RWPE1 (cell line): ENCODE measurements at places on chromosomes 2 and 18.

- DNase-seq: no peak
Measured at GRCh38 chr2:67485431-67485830, 88.3 kb downstream of the ETAA1 start.

- no peak for DNase-seq
Measured at GRCh38 chr2:119836455-119837142, 76.9 kb downstream of the PTPN4 start.

GRCh38 chr18:11500153-11501122 is 109.0 kb upstream of the SLC35G4 start:
- peak; percentile 92 for DNase-seq

DNA sequence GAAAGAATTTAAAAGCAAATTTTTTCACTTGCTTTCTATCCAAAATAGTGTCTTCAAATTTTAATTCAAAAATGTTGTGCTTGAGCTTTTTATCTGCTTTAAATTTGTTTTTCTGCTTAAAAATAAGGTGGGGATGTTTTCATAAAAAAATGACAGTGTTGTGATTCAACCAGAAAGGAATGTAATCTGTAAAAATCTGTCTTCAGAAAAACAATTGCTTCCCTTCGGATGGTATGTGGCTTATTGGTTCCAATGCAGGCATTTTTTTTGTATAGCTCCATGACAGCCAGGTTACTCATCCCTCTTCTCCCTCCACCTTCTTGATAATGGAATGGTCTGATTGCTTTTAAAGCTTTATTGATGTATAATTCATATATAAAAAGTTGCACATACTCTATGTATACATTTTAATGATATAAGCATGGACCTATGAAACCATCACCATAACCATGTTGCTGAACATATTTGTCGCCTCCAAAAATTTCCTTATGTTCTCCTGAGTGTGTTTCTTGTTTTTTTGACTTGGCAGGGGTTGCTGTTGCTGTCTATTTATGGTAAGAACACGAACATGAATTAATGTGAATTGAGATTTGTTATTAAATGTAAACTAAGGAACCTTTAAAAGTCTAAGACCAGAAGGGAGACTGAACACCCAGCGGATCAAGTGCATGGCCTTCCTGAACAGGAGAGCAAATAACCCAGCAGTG is 363.7 kb upstream of the SPHKAP start:
- DNase-seq: peak; percentile 56

- no peak for DNase-seq
Measured at GRCh38 chr2:109450574-109451273, 163.0 kb downstream of the SEPTIN10 start.

- no peak for DNase-seq
Measured at GRCh38 chr18:56716692-56717146, 65.6 kb downstream of the WDR7 start.

DNA sequence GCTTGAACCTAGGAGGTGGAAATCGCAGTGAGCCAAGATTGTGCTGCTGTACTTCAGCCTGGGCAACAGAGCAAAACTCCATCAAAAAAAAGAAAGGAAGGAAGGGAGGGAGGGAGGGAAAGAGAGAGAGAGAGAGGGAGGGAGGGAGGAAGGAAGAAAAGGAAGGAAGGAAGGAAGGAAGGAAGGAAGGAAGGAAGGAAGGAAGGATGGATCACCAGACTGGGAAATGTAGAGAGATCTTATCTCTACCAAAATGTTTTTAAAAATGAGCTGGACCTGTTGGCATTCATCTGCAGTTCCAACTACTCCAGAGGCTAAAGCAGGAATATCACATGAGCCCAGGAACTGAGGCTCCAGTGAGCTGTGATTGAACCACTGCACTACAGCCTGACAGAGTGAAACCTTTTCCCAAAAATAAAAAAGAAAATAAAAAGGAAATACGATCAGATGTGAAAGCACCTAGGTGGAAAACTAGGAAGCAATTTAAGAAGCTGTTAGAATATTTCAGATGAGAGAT is 239.4 kb downstream of the CDH7 start:
- no peak for DNase-seq

DNA sequence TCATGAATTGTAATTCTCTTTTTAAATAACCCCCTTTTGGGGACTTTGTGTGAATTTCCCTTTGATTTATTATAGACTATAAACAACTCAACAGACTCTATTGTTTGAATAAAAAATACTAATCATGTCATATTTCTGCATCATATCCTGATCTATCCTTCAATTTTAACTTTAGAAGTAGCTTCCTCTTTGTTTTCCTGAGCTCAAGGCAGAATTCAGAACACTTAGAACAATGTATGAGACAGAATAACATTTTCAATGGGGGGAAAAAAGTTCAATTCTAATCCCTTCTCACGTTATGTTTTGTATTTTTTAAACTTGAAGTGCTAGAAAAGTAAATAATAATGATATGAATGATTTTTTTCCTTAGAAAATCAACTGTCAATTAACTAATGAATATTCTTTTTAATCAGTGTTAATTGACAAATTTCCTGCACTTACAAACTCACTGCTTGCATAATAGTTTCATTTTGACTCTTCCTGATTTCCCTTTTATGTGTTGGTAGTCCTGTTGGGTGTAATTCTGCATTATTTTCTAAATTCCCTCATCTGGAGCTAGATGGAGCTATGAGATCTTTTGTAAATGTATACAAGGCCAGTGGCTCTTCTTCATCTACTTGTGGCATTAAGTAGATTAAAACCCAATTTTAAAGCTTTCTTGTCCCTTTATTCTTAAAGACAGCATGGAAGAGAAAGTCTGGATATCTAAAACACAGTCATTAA is 326.1 kb downstream of the PARD3B start:
- peak; percentile 12 for DNase-seq

GRCh38 chr2:107785756-107786155 is 40.9 kb upstream of the RGPD4 start:
- no peak for DNase-seq

- DNase-seq: no peak
Measured at GRCh38 chr2:68779595-68779994, 45.0 kb downstream of the ARHGAP25 start.

DNA sequence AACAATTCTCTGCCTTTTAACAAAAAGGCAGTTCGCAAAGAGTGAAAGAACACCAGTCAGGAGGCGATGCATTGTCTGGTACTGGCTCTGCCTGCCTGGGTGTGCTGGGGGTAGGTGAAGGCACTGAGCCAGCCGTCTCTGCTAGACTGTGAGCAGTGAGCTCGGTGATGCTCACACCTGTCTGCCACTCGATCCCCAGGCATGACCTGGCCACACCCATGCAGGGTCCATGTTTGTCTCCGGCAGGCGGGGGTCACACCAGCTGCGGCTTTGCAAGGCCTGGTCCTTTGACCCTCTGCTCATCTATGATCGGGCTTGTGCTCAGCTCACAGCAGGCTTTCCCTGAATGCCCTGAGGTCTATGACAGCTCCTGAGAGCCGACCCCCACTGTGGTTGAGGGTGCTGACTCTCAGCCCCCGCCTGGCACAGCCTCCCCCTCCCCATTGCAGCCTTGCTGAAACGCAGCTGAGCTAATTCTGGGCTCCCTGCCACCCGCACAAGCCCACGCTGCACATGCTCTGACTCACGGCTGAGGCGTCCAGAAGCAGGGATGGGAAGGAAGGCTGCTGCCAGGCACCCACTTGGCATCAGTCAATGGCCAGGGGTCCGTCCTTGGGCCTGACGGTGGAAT is 23.7 kb downstream of the CRACDL start:
- peak; percentile 87 for DNase-seq

- DNase-seq: no peak
Measured at GRCh38 chr2:19762142-19762541, 139.6 kb downstream of the TTC32 start.

- peak; percentile 55 for DNase-seq
Measured at GRCh38 chr18:21444465-21445212, 155.9 kb downstream of the ESCO1 start.

- DNase-seq: no peak
Measured at GRCh38 chr2:100228967-100229366, 86.6 kb upstream of the AFF3 start.

- DNase-seq: no peak
Measured at GRCh38 chr2:113080134-113080533, 12.4 kb downstream of the IL1F10 start.

- DNase-seq: no peak
Measured at GRCh38 chr2:219483451-219484342, 15.0 kb upstream of the GMPPA start.

DNA sequence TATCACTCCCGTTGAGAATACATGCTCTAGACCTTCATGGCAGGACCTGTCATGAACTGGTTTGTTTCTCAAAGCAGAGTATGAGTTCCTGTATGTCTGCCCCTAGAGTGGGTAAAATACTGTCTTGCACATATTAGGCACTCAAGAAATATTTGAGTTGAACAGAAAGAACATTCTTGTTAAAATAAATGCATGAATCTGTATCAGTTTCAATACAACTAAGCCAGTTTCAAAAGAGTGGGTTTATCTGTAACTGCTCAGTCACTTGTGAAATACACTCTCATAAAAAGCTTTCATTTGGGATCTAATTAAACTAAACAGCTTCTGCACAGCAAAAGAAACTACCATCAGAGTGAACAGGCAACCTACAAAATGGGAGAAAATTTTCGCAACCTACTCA is 69.2 kb downstream of the RFTN2 start:
- no peak for DNase-seq

DNA sequence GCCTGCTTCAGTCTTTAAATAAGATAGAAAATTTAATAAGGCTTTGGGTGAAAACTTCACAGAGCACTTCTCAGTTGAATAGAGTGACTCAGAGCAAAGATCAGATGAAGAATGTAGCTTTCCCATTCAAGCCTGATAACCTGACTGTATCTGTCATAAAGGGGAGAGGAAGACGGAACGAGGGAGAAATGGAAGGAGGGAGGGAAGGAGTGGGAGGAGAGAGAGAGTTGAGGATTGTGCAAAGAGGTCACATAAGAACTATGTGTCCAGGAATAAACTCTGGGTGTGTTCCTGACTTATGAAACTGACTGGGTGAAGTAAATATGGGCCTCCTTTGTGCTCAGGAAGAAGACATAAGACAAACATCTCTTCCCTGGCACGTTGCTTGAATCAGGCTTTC is 385.5 kb downstream of the LPIN1 start:
- DNase-seq: no peak

- no peak for DNase-seq
Measured at GRCh38 chr2:20931346-20931745, 108.4 kb upstream of the LDAH start.

DNA sequence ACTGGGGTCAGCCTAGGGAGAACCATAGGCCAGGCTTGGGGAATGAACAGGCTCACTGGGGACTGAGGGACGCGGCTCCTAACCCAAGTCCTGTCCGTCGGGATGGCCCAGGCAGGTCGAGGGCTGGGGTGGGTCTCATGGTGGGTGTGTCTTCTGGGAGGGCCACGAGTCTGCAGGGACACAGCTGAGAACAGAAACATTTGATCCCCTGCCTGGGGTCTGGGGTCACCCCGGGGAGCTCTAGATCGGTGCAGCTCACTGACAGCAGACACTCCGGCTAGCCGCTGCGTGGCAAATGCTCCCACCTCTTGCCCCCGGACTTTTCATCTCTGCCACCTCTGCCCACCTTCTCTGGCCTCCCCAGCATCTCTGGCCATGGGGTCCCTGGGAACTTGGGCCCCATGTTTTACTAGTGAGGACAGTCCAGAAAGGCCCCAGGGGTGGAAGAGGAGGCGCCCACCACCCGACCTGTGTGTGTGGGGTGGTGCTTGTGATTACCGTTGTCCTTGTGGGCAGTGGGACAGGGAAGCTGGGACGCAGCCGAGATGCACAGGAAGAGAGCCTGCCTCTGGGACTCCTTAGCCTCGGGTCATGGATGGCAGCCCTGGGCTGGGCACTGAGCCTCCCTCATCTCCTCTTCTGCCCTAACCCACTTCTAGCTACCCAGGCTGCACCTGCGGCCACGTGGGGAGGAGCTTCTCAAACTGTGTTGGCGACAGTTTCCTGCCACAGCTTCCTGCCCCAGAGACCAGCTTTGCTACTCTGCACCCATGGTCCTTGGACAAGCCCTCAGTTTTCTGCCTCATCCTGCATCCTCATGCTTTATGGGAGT is 4.9 kb downstream of the ZAP70 start:
- no peak for DNase-seq

GRCh38 chr2:32712870-32713269 is 85.0 kb downstream of the TTC27 start:
- no peak for DNase-seq

DNA sequence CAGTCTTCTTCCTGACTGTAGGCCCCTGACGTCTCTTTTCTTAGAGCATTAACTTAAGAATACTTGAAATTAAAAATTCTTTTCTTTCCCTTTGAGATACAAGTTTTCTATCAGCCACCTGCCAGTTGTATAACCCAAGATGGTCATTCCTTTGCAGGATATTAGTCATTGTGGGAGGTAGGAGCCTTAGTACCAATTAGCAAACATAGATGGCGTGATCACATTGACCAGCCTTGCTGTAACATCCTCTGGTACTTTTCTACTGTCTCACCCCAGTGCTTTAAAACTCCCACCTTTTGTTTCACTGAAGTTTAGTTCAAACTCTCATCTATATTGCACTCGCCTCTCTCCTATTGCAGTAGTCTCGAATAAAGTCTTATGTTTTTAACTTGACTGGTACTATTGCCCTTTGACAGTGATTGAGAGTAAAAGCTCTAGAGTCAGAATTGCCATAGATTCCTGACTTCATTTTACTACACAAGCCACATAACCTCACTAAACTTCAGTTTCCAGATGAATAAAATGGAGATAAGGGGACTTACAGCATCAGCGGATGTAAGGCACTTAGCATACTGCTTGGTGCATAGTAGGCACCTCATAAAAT is 74.1 kb downstream of the VRK2 start:
- no peak for DNase-seq

GRCh38 chr2:46448641-46449040 is 30.7 kb upstream of the TMEM247 start:
- DNase-seq: no peak

GRCh38 chr2:217193431-217194340 is 333.8 kb upstream of the TNP1 start:
- DNase-seq: peak; percentile 47

DNA sequence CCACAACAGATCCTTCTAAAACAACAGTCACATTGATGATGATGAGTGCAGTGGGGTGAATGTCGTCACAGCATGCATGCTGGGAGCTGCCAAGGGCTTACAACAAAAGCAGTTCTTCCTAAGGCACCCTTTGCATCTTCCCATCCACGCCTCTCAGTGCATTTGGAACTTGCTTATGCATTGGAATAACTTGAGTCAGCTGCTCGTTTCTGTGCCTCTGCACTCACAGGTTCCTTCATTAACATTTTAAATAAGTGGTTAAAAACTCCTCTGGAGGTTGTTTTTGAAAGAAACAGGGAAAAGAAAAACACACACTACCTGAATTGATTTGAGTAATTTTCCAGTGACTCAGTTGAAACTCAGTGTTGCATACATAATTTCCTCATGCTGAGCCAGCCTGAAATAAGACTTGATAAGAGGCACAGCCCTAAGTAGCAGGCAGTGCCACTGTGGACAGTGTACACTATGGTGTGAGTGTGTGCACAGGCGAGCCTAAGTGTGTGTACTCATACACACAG is 46.8 kb upstream of the TRIM43B start:
- DNase-seq: no peak

DNA sequence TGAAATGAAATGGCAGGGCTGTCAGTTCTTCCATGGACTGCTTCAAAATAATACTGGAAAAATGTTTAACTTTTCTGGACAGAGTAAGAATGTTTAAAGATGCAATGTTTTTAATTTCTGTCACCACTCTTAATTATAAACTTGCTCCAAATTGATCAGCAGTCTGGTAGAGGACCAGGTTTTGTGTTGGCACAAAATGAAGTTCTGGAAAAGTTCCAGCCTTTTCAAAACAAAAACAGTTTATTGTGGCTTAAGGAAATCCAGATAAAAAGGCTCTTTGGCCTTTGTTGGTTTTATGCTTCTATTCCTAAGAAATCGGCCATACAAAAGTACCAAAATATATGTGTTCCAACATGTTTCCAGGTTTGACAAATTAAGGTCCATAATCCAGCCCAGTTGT is 48.8 kb downstream of the PTRHD1 start:
- DNase-seq: no peak
